Panc1 (cell line): ENCODE measurements at places on chromosomes 1 and 21. TPM values are rescaled to one million over a fixed set of nuclear protein-coding genes. Genes with fewer than 3 reads are reported as not detected.
A peak's percentile ranks its signal among the peaks of the same experiment; 100 is the strongest.

The THAP3 gene
- 24.9 TPM for total RNA-seq

The ELAPOR1 gene
- 0.28 TPM for total RNA-seq

The LCE1D gene
- not detected for total RNA-seq

The OR14C36 gene
- not detected for total RNA-seq

The MARK1 gene
- not detected for total RNA-seq

- H3K4me1 ChIP-seq: no peaks in the 10 kb centered on the region
- no peaks in the 10 kb centered on the region for H3K36me3 ChIP-seq
- no peaks in the 10 kb centered on the region for H3K27me3 ChIP-seq
- H3K4me3 ChIP-seq: no peak overlapping the region
- H3K27ac ChIP-seq: no peak overlapping the region
Observed at GRCh38 chr1:187665483-187665882, 836.7 kb downstream of the PLA2G4A start.

DNA sequence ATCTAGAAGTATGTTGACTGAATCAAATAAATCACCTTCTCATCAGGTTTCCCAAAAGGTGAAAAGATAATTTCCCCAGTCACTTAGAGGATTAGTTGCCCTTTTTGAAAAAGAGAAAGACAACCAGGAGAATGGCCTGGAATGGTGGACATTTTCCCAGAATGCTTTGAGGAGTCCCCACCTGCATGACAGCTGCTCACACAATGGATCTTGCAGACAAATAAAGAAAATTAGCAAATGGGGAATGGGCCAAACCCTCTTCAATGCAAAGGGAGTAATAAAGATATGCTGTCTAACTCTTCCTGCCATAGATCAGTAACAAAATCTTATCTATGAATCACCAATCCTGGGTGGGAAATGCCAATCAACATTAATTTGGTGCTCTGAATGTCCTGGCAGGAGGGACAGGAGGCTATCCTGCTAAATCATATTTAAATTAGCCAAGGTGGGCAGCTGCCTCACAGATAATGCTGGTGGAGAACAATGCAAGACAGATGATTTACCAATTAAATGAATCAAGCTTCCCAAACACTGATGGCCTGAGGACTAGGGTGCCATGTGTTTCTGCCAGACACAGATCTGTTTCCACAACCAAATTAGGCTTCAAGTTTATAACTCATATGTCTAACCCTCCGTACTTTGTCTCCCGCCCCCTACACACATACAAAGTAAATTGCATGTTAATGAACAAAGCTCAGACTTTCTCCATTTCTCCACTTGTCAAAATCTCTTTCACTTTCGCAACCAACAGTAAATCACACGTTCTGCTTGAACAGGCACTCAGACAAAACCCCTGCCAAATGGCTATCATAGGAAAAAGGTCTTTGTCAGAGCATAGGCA lies 488.0 kb upstream of the PLXNA2 start:
- H3K4me1 ChIP-seq: no peaks in the 10 kb centered on the region
- no peak overlapping the region for H3K4me3 ChIP-seq
- no peak overlapping the region for H3K27ac ChIP-seq
- no peaks in the 10 kb centered on the region for H3K36me3 ChIP-seq
- no peaks in the 10 kb centered on the region for H3K27me3 ChIP-seq

DNA sequence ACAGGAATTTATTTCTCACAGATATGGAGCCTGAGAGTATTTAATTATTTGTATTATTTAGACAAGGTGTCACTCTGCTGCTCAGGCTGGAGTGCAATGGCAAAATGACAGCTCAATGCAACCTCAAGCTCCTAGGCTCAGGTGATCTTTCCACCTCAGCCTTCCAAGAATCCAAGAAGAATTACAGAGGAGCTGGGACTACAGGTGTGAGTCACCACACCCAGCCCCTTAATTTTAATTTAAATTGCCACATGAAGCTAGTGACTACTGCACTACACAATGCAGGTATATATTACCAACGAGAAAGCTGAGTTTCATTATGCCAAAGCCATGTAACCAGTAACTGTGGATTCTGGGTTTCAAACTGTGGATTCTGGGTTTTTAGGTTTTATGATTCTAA lies 2.1 kb downstream of the KHDC4 start:
- peaks cover 44% of the 10 kb centered on the region for H3K36me3 ChIP-seq
- 0 out of 2 replicates have a peak overlapping the region, but pooled peaks have one; percentile 20 for H3K27ac ChIP-seq
- H3K27me3 ChIP-seq: no peaks in the 10 kb centered on the region
- DNase-seq: no peak
- H3K4me1 ChIP-seq: peaks cover 27% of the 10 kb centered on the region

DNA sequence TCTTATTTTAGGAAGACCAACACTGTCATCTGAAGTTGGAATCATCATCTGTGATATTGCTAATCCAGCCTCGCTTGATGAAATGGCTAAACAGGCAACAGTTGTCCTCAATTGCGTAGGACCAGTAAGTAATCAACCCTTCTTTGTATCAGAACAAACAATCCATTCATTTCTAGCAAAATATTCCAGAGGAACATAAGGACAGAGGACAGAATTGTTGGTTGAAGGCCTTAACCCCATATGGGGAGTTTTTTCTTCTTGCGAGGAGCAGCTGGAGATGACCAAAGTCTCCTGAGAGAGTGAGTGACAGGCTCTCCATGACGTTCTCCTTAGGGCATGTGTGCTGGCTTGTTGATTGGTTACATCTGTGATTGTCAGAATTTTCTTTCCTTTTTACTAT lies 2.7 kb downstream of the SCCPDH start:
- no peak overlapping the region for H3K27ac ChIP-seq
- H3K27me3 ChIP-seq: no peaks in the 10 kb centered on the region
- H3K4me3 ChIP-seq: no peak overlapping the region
- H3K36me3 ChIP-seq: peaks cover 6% of the 10 kb centered on the region; the same call in 1 of the 2 replicates
- no peak for DNase-seq
- H3K4me1 ChIP-seq: peaks cover 6% of the 10 kb centered on the region; the same call in 1 of the 2 replicates

GRCh38 chr1:165942927-165943597 lies 115.6 kb downstream of the UCK2 start:
- H3K27ac ChIP-seq: no peak overlapping the region
- H3K36me3 ChIP-seq: no peaks in the 10 kb centered on the region
- DNase-seq: no peak
- peaks cover 11% of the 10 kb centered on the region for H3K27me3 ChIP-seq
- no peak overlapping the region for H3K4me3 ChIP-seq

DNA sequence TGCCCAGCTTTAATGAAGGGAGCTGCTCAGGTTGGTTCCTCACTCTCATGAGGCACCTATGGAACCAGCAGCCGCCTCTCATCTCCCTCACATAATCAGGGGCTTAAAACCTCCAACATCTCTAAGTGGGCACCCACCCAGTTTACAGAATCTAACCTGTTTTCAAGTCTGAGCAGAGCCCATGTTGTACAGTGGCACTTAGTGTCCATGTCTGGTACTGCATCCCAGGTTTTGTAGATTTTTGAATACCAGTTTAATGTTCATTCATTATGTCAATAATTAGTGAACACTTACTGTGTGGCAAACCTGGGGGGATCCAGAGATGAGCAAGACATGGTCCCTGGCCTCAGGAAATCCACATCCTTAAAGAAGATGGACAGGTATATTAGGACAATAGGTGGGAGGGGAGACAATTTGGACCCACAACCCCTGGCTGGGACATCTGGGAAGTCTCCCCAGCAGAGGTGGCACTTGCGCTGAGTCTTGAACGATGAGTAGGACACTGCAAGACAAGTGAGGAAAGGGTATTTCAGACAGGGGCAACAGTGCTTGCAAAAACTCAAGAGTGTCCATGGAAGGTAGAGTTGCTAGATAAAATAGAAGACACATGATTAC lies 83.3 kb downstream of the LACTBL1 start:
- H3K27ac ChIP-seq: no peak overlapping the region
- no peak overlapping the region for H3K4me3 ChIP-seq
- no peaks in the 10 kb centered on the region for H3K4me1 ChIP-seq
- peak; percentile 53 for DNase-seq

- peaks cover 38% of the 10 kb centered on the region for H3K36me3 ChIP-seq
- peak overlapping the region; percentile 60 for H3K4me3 ChIP-seq
- H3K27ac ChIP-seq: peak overlapping the region; percentile 87
- no peaks in the 10 kb centered on the region for H3K27me3 ChIP-seq
- no peak for DNase-seq
Observed at GRCh38 chr1:25904943-25905679, 1.1 kb downstream of the STMN1 start.

GRCh38 chr1:165350840-165351239 lies 5.7 kb downstream of the LMX1A start:
- no peak overlapping the region for H3K4me3 ChIP-seq
- no peak for DNase-seq
- H3K27ac ChIP-seq: no peak overlapping the region
- H3K27me3 ChIP-seq: peaks cover 69% of the 10 kb centered on the region
- H3K36me3 ChIP-seq: no peaks in the 10 kb centered on the region

- no peaks in the 10 kb centered on the region for H3K36me3 ChIP-seq
- DNase-seq: no peak
- no peak overlapping the region for H3K27ac ChIP-seq
- H3K4me1 ChIP-seq: no peaks in the 10 kb centered on the region
- no peak overlapping the region for H3K4me3 ChIP-seq
Observed at GRCh38 chr21:40846103-40846502, 855 bp downstream of the DSCAM start.

DNA sequence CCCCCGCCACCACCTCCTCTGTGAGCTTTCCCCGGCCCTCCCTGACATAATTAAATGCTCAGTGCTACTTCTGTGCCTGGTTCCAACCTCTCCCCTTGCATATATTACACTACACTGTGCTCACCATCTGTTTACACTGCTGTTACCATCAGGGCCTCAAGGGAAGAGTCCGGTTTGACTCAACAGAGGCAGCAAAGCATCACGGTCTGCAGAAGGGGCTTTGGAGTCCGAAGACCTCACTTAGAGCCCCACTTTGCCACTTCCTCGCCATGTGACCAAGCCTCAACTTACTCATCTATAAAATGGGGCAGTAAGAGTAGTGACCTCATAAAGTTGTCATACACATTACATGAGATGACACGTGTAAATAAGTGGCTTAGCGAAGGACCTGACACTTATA lies 27.4 kb downstream of the KCNN3 start:
- no peak overlapping the region for H3K4me3 ChIP-seq
- no peak overlapping the region for H3K27ac ChIP-seq
- DNase-seq: no peak
- no peaks in the 10 kb centered on the region for H3K27me3 ChIP-seq

GRCh38 chr1:236890152-236891056 lies 95.3 kb downstream of the MTR start:
- no peak for DNase-seq
- H3K4me1 ChIP-seq: no peaks in the 10 kb centered on the region
- H3K4me3 ChIP-seq: no peak overlapping the region
- no peak overlapping the region for H3K27ac ChIP-seq
- no peaks in the 10 kb centered on the region for H3K27me3 ChIP-seq

DNA sequence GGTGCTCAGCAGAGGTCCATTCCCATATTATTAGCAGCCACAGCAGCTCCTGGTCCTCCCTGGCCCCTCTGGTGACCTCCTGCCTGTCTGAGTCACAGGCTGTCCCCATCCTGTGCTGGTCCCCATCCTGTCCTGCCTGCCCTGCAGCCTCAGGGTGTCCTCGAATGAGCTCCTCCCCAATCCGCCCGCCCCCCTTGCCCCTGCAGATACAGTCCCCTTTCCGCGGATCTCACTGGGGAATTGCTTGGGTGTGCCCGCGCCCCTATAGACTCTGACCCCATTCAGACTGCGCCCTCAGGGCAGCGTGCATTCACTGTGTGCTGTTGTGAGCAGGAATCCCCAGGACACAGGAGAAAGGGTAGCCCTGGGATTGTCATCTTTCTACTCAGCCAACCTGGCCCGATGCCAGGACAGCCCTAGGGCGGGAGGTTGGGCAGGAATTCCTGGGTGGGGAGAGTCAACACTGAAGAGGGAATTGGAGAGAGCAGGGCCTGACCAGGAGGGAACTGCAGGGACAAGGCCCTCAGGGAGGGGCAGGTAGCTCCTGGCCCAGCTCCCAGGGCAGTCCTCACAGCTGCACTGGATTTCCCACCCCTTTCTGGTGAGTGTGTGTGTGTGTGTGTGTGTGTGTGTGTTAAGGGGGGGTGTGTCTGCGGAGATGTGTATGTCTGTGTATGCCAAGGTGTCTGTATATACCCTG lies 1.1 kb upstream of the GUCA2A start:
- no peaks in the 10 kb centered on the region for H3K27me3 ChIP-seq
- no peak overlapping the region for H3K4me3 ChIP-seq
- H3K4me1 ChIP-seq: no peaks in the 10 kb centered on the region
- no peak overlapping the region for H3K27ac ChIP-seq
- no peak for DNase-seq

DNA sequence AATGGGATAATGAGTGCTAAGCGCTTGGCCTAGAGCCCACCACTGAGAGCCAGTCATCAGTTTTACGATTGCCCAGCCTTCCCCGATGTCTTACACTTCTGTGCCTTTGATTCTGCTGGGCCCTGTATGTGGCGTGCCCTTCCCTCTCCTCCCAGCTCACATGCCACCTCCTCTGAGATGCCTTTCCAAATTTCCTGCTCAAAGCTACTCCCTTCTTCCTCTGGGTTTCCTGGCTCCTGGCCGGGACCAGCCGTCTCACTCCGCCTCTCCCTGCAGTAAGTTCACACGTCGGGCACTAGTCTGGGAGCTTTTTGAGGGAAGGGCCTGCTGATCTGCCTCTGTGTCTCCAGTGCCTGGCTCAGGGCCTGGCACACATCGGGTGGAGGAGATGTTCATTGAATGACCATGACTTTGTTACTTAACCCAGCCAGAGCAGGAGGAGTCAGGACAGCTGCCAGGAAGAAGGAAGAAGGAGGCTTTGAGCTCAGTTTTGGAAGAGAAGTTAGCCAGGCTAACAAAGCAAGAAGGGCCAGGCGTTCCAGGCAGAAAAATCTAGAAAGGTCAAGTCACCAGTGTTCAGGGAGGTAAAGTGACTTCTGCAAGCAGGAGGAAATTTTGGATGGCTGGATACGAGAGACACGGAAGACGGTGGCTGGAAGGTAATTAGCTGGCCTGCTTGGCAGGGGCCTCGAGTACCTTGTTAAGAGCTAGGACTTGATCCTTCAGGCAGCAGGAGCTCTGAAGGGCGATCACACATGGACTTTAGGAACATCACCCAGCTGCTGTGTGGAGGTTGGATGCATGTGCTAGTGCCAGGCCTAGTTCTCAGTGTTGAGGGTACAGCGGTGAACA lies 63.6 kb downstream of the EPHB2 start:
- no peak overlapping the region for H3K27ac ChIP-seq
- H3K27me3 ChIP-seq: no peaks in the 10 kb centered on the region
- no peaks in the 10 kb centered on the region for H3K36me3 ChIP-seq

DNA sequence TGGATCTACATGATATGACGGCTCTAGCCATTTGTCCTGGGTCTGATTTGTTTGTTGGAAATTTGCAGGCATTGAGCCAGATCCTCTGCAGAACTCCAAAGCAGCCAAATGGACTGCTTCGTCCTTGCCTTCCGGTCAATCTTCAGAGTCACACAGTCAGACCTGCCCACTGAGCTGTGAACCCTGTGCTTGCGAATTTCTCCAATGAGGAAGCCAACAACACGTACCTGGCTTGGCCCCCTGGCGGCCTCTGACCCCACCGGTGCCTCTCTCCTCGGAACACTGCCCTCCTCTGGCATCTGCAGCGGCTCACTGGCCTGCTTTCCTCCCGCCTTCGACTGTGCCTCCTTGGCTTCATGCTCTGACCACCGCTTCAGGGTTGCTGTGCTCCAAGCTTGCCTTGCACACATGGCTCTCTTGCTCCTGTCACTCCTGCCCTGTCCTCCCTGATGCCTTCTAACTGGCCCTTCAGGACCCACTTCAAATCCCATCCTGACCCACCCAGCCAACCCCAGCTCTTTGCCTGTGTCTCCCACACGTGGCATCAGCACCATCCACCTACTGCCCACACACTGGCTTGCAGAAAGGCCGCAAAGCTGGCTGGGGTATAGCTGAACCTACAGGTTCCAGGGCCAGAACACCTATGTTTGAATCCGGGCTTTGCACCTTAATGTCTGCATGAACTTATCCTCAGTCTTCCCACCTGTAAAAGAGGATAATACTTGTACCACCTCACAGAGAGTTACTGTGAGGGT lies 128.2 kb downstream of the KCNN3 start:
- DNase-seq: no peak
- H3K27ac ChIP-seq: no peak overlapping the region
- H3K27me3 ChIP-seq: peaks cover 39% of the 10 kb centered on the region
- H3K36me3 ChIP-seq: no peaks in the 10 kb centered on the region
- no peak overlapping the region for H3K4me3 ChIP-seq
- H3K4me1 ChIP-seq: no peaks in the 10 kb centered on the region
